Fibroblast of the aortic adventitia (primary cell): ENCODE measurements at places on chromosomes 7 and 10. TPM values are rescaled to one million over a fixed set of nuclear protein-coding genes. Genes with fewer than 3 reads are reported as not detected.
A peak's percentile ranks its signal among the peaks of the same experiment; 100 is the strongest.

- DNase-seq = no peak
These were observed 65.4 kb upstream of the APBB1IP start for GRCh38 chr10:26372513-26373354.

DNA sequence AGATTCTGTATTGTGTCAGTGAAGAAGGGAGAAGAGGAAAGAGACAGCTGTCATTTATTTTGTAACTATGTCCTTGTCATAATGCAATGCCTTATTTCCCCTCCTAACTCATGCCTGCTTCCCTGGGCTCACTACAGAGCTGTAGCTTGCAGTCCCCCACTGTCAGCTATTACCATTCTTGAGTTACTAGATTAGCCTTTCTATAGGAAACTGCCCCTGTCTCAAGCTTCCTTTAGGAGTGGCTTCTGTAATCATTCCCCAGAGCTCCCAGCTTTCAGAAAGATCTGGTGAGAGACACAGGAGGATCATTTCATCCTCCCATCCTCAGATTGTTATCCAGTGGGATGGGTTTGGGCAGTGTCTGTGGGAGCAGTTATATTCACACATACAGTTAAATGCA lies 32.4 kb upstream of the SMKR1 start:
- DNase-seq = no peak

DNA sequence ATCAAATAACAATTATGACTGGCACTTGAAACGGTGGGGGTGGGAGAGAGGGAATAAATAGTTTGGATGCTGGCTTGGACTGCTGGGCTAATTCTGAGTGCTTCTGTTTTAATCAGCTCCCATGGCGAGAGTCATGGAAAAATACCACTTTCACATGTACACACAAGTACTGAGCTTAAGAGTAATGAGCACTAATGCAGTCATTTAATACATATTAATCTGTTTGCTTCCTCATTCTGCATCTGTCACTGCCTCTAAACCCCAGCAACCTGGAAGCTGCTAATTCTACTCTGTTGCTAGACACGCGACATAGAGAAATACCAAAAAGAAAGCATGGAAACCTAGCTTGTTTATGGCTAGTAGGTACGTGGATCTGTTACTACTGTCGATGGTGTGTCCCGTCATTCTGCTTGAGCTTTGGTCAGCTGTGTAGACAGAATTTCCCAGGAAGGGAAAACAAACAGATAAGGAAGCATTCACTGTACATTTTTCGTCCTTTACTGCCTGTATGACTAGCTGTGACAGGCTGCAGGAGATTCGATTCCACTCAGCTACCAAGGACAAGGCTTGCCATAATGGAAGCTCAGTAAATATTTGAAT lies 238.8 kb downstream of the BAMBI start:
- DNase-seq = no peak

GRCh38 chr7:118870187-118870586 lies 645.7 kb downstream of the ANKRD7 start:
- DNase-seq = no peak

Gene RNF133
- total RNA-seq = 0.54 and 2.0 TPM in 2 replicates

GRCh38 chr10:125209591-125210355 lies 49.4 kb upstream of the CTBP2 start:
- DNase-seq = no peak

Gene PRKRIP1
- 12.4 and 49.6 TPM in 2 replicates for total RNA-seq

Gene RBP4
- 1.9 and 2.5 TPM in 2 replicates for total RNA-seq

Gene CCNY
- total RNA-seq = 19.4 and 55.4 TPM in 2 replicates

Gene SLC13A1
- not detected in 2 replicates for total RNA-seq

GRCh38 chr7:2873146-2873545 lies 29.0 kb upstream of the GNA12 start:
- no peak for DNase-seq

Gene LYZL2
- not detected in 2 replicates for total RNA-seq

GRCh38 chr10:24209432-24209771 lies 464 bp downstream of the KIAA1217 start:
- peak; percentile 43 for DNase-seq

Gene CCL24
- not detected in 2 replicates for total RNA-seq

DNA sequence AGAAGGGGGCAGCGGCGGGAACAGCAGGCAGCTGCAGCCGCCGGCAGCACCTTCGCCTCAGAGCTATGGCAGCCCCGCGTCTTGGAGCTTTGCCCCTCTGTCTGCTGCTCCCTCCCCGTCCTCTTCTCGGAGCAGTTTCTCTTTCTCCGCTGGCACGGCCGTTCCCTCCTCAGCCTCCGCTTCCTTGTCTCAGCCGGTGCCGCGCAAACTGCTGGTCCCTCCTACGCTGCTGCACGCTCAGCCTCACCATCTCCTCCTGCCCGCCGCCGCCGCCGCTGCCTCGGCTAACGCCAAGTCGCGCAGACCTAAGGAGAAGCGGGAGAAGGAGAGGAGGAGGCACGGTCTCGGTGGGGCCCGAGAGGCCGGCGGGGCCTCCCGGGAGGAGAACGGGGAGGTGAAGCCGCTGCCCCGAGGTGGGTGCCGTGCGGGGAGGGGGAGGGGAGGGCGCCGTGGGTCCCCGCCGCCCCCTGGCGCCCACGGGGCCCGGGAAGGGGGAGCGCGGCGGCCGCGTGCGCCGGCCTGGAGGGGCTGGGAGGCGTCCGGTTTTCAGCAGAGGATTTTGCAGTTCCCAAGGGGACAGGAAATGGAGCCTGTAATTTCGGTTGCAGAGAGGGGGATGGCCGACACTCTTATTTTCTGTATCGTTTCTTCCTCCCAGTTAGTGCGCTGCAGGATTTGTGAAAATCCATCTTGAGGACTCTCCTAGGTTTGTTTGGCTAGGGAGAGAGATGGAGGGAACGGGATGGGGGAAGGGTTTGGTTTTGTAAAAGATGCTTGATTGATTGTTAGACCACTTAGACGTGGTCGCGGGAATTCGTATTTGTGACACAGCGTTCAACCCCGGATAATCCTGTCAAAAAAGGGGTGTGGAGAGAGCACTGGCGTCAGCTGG lies 630 bp downstream of the RSBN1L start:
- peak; percentile 38 for DNase-seq

DNA sequence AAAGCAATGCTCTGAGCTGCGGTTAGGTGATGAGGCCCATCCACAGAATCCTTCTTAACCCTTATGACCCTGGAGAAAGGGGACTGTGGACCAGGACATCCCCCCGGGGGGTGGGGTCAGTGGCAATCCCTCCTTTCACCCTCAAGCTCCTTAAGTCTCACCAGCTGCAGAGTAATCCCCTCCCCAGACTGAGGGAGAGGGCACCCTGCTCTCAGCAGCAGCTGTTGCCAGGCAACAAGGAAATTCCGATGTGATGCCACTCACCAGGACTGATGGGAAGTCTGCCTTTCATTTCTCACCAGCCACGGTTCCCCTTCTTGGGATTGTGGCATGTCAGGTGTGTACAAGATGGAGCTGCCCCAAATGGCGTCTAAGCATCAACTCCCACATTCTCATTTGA lies 129.6 kb downstream of the DOCK1 start:
- DNase-seq = no peak

Gene HOXA3
- total RNA-seq = 1.2 and 3.5 TPM in 2 replicates

- DNase-seq = peak; percentile 49
These were observed 82.2 kb downstream of the ZNRF2 start for GRCh38 chr7:30366606-30367005.

Gene PLCE1
- total RNA-seq = 4.2 and 8.9 TPM in 2 replicates

DNA sequence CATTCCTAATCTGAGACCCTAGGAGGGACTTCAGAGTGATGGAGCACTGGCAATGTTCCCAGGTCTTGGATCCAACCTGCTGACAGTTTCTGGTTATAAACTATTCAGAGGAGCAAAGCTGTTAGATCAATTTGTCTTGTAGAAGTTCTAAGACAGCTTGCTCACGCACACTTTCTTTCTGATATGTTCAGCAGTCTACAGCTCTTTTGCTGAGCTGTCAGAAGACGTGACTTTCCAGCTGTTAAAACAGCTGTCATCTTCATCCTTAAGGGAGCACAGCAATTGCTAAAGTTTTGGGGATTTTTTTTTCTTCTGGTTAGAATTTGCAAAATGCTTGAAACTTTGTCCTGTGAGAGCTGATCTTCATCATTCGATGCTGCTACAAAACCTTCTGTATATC lies 823.1 kb downstream of the SORCS1 start:
- DNase-seq = no peak

Gene UCMA
- total RNA-seq = not detected in 2 replicates

- DNase-seq = peak; percentile 87
These were observed 3.1 kb upstream of the ABCC2 start for GRCh38 chr10:99779335-99779734.

Gene CFAP46
- total RNA-seq = 0.09 and 1.5 TPM in 2 replicates

- DNase-seq = no peak
These were observed 60.4 kb downstream of the CHST3 start for GRCh38 chr10:72024596-72024995.

DNA sequence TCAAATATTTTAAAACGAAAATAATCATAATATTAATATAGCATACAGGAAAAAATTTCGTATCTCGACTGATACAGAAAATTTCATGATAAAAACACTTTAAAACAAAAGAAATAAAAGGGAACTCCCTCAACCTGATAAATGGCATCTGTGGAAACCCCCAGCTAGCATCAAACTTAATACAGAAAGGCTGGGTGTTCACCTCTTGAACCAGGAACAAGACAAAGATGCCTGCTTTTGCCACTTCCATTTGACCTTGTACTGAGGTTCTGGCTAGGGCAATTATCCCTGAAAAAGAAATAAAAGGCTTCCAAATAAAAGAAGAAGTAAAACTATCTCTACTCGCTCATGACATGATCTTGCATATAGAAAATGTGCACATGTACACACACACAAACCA lies 2.5 kb upstream of the ALOX5 start:
- DNase-seq = no peak

- no peak for DNase-seq
These were observed 65.8 kb upstream of the GLCCI1 start for GRCh38 chr7:7902845-7903244.

Gene TMEM236
- 0.09 and 0.16 TPM in 2 replicates for total RNA-seq

Gene SFTPA2
- not detected in 2 replicates for total RNA-seq

GRCh38 chr7:46191776-46192175 lies 270.7 kb upstream of the IGFBP3 start:
- DNase-seq = peak; percentile 25

Gene SFRP4
- total RNA-seq = 40.9 and 171 TPM in 2 replicates

- DNase-seq = peak; percentile 75
These were observed 108.2 kb upstream of the MKLN1 start for GRCh38 chr7:131219312-131220041.

Gene IFIT2
- 7.6 and 30.7 TPM in 2 replicates for total RNA-seq

DNA sequence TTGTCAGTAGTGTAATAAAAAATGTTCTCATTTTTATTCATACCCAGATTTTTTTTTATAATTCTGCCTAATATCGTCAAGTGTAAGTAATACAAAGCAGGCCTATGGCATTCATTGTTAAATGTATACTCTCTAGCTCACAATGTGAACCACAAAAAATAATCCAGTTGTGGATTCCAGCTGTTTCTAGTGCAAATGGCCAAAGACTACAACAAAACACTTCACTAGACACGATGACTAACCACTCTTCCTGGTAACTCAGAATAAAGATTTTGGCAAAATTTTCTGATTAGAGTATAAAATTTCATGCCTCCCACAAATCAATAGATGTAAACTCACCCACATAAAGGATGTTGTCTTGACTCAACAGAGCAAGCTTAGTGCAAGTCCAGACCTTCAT lies 396.6 kb downstream of the DGKB start:
- DNase-seq = no peak

Gene TFPI2
- total RNA-seq = 69.7 and 97.3 TPM in 2 replicates

Gene CYP2C18
- total RNA-seq = not detected in 2 replicates

Gene STEAP1
- total RNA-seq = 23.5 and 83.4 TPM in 2 replicates

DNA sequence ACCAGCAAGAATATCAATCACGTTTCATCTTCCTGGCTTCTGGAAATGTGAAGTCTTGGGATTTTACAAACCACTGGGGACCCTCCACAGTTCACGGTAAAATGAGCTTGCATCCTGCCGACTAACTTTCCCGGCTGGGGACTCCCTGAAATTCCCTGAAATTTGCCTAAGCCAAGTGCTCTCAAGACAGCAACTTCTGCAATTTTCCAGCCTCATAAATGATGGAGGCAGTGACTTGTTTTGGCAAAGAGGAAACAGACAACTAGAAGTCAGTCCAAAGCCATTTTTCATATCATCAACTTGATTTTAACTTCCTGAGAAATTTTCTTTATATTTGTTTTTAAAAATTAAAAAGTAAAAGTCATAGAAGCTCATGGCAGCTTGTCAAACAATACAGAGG lies 212.3 kb downstream of the FANK1 start:
- DNase-seq = no peak

DNA sequence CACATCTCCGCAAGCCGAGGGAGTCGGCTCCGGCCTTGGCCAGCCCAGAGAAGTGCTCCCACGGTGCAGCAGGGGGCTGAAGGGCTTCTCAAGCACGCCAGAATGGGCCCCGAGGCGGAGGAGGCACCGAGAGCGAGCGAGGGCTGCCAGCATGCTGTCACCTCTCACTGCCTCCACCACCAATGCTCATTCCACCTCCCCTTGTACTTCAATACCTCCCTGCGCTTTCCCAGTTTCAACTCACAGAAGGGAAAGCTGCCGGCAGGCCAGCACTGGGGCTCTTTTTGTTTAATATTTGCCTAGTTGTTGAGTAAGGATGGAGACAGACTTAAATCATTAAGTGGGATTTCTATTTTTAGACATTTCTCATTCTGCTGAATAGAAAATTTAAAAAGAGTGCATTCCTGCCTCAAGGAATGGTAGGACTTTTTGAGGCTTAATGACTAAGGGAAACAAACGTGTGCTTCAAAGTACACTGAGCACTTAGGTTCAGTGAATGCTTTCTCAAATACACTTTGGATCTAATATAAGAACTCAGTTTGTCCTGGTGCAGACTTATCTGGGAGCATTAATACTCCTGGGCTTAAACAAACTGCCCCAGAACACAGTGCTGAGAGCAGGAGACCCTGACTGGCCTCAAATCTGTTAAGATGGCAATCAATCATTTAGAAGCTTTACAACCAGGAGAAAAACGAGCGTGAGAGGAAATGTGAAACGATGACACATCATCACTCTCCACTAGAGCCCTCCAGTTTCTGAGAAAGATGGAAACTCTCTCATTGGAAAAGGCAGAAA lies 131.2 kb downstream of the RALA start:
- DNase-seq = peak; percentile 75

DNA sequence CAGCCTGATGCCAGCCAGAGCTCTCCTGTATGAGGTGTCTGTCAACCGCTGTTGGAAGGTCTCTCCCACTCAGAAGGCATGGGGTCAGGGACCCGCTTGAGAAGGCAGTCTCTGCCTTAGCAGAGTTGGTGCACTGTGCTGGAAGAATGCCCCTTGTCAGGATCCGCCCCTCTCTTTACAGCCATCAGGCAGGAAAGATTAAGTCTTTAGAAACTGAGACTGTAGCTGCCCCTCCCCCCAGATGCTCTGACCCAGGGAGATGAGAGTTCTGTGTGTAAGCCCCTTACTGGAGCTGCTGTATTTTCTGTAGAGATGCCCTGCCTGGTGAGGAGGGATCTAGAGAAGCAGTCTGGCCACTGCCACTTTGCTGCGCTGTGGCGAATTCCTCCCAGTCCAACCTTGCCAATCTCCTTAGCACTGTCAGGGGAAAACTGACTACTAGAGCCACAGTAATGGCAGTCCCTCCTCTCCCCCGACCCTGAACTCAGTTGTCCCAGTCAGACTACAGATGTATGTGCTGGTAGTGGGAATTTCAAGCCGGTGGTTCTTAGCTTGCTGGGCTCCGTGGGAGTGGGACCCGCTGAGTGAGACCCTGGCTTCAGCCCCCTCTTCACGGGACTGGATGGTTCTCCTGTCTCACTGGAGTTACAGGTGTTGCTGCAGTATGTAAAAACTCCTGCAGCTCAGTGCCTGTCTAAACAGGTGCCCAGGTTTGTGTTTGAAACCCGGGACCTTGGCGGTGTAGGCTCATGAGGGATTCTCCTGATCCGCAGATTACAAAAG lies 285.5 kb upstream of the ZWINT start:
- DNase-seq = no peak

Gene MMRN2
- total RNA-seq = 5.1 and 5.4 TPM in 2 replicates
